ENCODE measurements at places on chromosomes 3 and 15.

DNA sequence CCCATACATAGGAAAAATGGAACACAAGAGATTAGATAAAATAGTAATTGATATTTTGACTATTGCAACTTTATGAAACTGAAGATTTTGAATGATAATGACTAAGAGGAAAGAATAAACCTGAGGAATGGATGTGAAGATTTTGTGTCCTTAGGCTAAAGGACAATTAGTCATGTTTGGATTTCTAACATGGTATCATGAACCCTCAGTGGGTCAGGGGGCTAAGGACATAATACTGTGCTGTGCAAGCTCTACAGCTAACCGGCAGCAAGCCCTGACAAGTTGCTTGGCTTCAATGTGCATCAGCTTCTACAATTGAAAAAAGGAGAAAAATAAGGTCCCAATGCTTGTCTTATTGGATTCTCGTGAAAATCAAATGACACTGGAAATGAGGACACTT, 491.0 kb downstream of the MECOM start:
- no peak for DNase-seq

DNA sequence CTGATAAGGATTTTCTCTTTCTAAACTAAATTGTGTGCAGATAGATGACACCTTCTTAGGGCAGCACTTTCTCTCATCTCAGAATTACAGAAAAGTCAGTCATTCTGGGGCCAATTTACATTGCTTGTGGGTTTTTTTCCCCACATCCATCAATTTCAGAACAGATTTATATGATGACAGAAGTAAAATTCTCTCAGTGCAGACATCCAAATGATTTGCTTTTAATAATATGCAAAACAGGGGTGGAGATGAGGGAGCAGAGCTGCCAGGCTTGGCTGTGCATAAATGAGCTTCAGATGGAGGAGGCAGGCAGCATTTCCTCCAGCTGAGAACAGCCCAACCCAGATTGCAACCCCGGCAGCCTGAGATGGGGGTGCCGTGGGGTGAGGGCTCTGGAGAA, 44.0 kb downstream of the EDEM1 start:
- peak; percentile 26 for DNase-seq

DNA sequence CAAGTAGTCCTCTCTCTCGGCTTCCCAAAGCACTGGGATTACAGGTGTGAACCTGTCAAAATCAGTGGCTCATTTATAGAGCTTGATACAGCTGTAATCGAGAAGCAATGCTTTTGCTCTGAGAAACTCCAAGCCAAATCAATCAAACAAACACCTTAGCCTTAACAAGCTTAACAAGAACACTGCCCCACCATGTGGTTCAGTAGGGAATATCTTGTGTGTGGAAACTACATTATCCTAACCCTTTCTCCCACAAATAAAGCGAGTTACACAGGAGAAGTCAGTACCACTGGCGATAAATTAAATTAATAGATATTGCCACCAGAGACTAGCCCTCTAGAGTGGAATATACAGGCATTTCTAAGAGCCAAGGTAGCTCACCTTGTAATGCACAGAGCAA, 13.9 kb downstream of the CDAN1 start:
- DNase-seq = no peak

DNA sequence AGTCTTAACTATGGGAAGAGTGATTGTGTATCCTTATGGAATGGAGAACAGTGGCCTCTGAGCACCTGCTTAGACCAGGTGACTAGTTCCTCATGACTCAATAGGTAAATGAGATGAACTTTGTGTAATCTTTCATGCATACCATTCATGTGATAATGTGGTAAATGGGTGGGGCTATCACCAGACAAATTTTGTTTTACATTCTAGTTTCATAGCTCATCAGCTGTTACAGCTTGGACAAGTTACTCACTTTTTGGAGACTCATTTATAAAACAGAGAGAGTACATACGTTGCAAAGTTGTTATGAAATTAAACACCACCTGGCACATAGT, 103.7 kb upstream of the TGFBR2 start:
- DNase-seq = no peak

- DNase-seq = peak; percentile 23
These were observed 1.1 kb downstream of the SNRK start for GRCh38 chr3:43287500-43287873.

GRCh38 chr3:177646749-177647148, 449.5 kb upstream of the TBL1XR1 start:
- no peak for DNase-seq

DNA sequence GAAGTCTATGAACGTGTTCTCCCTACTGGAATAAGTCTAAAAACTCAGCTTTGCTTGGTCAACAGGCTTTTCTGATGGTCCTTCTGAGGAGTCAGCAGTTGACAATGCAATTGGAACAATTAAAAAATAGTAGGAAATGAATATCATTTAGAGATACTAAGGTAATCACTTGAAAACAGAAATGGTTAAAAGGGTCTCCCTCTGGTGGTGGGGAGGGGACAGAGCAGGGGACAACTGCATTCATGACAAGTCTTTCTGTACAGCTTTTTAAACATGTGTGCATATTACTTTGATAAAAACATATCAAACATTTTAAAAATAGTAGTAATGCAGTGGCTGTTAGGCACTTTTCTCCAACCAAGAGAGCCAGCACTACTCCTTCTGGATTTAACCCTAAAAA, 119.9 kb upstream of the FHIT start:
- peak; percentile 42 for DNase-seq

GRCh38 chr3:19213603-19214220, 65.4 kb downstream of the KCNH8 start:
- DNase-seq = no peak

- DNase-seq = no peak
These were observed 611.5 kb downstream of the AGBL1 start for GRCh38 chr15:86691091-86691663.

DNA sequence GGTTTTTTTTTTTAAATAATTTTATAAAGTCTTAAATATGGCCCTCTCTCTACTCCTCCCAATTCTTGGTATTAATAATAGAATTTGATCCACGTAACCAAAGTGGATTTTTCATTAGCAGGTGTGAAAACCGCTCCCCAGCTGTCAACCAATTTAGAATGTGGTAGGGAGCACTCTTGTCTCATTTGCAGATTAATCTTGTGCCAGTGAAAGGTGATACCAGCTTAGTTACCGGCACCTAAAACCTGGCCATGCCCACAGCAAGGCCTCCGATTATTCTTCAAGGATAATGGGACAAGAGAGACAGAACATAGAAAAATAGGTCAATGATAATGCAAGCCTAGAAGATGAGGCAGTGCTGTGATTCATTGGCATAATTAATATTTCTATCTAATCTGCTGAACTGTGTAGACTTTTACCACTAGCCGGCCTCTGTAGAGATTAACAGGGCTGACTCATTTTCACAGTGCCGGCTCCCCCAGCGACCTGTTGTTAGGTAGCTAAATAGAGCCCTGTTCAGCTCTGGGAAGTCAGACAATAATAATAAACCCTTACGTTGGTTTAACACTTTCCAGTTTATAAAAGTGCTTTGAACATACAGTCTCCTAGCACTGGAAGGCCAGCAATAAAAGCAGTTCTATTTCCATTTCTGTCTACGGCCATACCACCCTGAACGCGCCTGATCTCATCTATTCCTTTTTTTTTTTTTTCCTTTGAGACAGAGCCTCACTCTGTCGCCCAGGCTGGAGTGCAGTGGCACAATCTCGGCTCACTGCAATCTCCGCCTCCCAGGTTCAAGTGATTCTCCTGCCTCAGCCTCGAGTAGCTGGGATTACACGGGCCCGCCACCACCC, 102.9 kb downstream of the SHQ1 start:
- no peak for DNase-seq

DNA sequence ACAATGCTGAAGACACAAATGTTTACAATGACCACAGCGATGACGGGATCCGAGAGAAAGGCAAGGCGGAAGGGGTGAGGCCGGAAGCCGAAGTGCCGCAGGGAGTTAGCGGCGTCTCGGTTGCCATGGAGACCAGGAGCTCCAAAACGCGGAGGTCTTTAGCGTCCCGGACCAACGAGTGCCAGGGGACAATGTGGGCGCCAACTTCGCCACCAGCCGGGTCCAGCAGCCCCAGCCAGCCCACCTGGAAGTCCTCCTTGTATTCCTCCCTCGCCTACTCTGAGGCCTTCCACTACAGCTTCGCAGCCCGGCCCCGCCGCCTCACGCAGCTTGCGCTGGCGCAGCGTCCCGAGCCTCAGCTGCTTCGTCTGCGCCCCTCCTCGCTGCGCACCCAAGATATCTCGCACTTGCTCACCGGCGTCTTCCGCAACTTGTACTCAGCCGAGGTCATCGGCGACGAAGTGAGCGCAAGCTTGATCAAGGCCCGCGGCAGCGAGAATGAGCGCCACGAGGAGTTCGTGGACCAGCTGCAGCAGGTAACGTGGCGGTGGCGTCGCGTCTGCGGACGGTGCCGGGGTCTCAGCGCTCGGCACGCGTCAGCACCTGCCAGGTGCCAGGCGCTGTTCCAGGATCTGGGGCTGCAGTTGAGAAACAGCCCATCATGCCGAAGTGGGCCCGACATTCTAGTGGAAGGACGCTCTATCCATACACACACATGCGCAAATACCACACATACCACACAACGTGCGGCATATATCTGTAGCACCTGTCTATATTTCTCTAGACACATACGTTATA, at the start of gene DLEC1:
DLEC1 (plus strand) TSS at position 108 of the 798 bp plus-strand sequence; CDS start at position 126, 18 bp downstream.
- DNase-seq = peak; percentile 84

GRCh38 chr3:21462141-21462540, 288.9 kb downstream of the ZNF385D start:
- DNase-seq = no peak

GRCh38 chr15:69468241-69469121, 15.9 kb downstream of the RPLP1 start:
- no peak for DNase-seq

- no peak for DNase-seq
These were observed 563.5 kb upstream of the CCDC54 start for GRCh38 chr3:106813742-106814141.

GRCh38 chr15:91952216-91952615, 98.7 kb downstream of the SLCO3A1 start:
- DNase-seq = peak; percentile 86

- no peak for DNase-seq
These were observed 783.7 kb downstream of the AGBL1 start for GRCh38 chr15:86863226-86863915.

GRCh38 chr3:52845157-52845556, 10.3 kb upstream of the MUSTN1 start:
- DNase-seq = no peak

GRCh38 chr3:189496375-189497138, 134.6 kb upstream of the TP63 start:
- DNase-seq = no peak

DNA sequence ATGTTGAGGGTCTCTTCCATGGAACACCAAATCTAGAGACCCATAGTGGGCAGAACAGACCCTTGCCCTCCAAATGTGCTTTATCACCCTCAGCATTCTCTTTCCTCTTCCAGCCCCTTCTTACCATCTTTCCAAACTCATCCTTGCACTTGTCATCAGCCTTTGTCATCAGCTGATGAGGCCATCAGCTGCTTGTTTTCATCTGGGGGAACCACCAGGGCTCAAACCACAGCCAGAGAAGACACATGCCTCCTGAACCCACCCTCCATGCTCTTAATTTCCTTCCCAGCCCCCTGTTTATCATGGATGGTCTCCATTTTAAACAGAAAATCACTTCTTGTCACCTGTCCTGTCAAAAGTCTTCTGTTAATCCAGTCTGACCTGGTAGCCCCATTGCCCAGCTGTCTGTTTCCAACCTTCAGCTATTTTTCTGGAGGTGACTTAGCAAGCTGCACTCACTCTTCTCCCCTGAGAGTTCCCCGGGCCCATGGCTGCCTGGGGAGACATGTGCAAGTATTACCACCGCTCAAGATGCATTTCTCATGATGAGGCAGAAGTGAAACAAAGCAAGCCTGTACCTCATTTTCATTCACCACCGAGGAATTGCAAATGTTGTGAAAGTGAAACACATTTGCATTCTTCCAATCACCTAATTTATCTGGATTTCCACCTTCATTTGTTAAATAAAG, 14.7 kb upstream of the SYNM start:
- peak; percentile 80 for DNase-seq

DNA sequence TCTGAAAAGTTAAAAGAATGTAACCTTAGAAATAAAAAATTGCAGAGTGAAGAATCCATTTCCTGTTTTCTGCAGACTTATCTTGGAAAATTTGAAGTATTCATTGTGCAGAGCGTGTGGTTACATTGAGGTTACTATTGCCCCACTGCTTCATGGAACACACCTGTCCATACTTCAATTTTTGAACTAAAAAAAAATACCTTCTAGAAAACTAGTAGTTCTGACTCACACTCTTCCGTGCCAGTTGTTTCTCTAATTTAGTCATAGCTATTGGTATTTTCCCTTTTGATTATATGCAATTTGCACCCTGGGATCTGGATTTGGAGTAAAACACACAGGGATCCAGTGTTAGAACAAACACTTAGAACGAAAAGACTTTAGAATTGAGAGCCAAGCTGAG, 111.8 kb upstream of the LYSMD4 start:
- DNase-seq = no peak
